Hematopoietic multipotent progenitor cell treated with erythropoietin and hydrocortisone succinate and interleukin-3 and kit ligand, for 4 days (in vitro differentiated cells): ENCODE measurements at places on chromosomes 6 and 20.

GRCh38 chr20:8855315-8855714 lies 213.6 kb upstream of the PLCB4 start:
- DNase-seq, result no peak

DNA sequence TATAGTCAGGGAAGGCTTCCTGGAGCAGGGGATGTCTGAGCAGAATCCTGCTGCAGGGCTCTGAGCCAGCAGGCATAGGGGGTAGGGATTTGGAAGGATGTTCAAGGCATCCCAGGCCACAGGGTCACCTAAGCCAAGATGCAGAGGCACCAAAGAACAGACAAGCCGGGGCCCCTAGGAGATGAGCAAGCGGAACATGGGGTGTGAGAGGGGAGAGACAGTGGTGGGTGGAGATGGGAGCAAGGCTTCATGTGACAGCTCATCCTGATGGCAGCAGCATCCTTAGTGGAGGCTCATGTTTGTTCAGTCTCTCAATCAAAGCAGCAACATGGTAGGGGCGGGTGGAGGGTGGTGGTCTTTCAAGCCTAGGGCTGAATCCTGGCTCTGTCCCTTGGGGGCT lies 29.8 kb upstream of the TCP11 start:
- no peak for DNase-seq

- DNase-seq, result no peak
Measured at GRCh38 chr6:20833881-20834515, 299.7 kb downstream of the CDKAL1 start.

GRCh38 chr6:39614393-39614950 lies 110.7 kb downstream of the KIF6 start:
- DNase-seq, result no peak
